Activated naive CD8-positive, alpha-beta T cell treated with anti-CD3 and anti-CD28 coated beads, Interleukin-2, amount 50 U/mL, for 24 hours (primary cell): ENCODE measurements at places on chromosomes 3 and 15.

DNA sequence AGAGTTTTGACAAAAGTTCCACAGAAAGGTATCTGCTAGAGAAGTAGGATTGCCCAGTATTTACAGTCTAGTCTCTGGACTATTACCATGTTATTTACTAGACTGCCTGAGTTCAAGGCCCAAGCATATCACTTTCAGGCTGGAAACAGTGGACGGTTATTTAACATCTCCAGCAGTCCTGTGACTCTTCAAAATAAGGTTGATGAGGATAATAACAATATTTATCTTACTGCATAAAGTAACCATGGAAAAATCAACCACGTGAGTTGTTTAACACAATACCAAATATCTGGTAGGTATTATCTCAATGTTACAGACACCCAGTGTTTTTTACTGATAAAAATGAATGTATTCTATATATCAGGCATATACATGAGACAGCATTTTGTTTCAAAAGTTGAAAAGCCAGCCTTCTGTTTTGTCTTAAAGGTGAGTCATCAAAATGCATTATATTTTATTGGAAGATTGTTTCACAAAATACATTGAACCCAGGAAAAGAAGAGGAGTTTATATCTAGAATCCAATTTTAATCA, 535.8 kb downstream of the TBL1XR1 start:
- no peak for DNase-seq
- H3K27ac ChIP-seq: no peak overlapping the region
- H3K36me3 ChIP-seq: no peaks in the 10 kb centered on the region
- no peaks in the 10 kb centered on the region for H3K4me1 ChIP-seq
- H3K27me3 ChIP-seq: no peaks in the 10 kb centered on the region

GRCh38 chr3:9276761-9277370, 27.4 kb upstream of the SRGAP3 start:
- no peaks in the 10 kb centered on the region for H3K4me1 ChIP-seq
- no peaks in the 10 kb centered on the region for H3K36me3 ChIP-seq
- H3K27ac ChIP-seq: no peak overlapping the region
- peaks cover 3% of the 10 kb centered on the region for H3K27me3 ChIP-seq
- DNase-seq: no peak

GRCh38 chr3:64234571-64234970, 9.3 kb upstream of the PRICKLE2 start:
- no peak for DNase-seq
- no peaks in the 10 kb centered on the region for H3K36me3 ChIP-seq
- no peak overlapping the region for H3K27ac ChIP-seq
- peaks cover 5% of the 10 kb centered on the region for H3K27me3 ChIP-seq
- H3K4me3 ChIP-seq: no peak overlapping the region

GRCh38 chr15:42217568-42217967, 9.5 kb upstream of the VPS39 start:
- no peak for DNase-seq
- H3K4me3 ChIP-seq: no peak overlapping the region
- peaks cover 30% of the 10 kb centered on the region for H3K36me3 ChIP-seq
- no peak overlapping the region for H3K27ac ChIP-seq
- H3K27me3 ChIP-seq: no peaks in the 10 kb centered on the region
- H3K4me1 ChIP-seq: peaks cover 15% of the 10 kb centered on the region

DNA sequence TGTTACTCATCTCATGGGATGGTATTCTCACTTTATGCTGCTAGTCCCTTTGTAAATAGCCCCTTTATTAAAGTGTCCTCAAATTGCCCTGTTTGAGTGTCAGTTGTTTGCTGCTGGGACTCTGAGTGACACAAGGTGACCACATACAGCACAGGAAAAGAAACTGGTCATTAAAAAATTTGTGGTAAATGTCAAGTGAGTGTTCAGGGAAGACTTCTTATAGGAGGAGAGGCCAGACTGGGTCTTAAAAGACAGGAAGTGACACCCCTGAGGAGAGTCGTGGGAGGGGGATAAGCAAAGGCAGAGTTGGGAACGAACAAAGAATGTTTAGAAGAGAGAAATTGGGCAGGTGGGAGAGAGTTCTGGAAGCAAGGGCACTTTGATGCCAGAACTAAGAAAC, 35.2 kb downstream of the CCR3 start:
- DNase-seq: no peak
- no peak overlapping the region for H3K4me3 ChIP-seq
- H3K36me3 ChIP-seq: peaks cover 16% of the 10 kb centered on the region
- H3K4me1 ChIP-seq: peaks cover 48% of the 10 kb centered on the region
- peaks cover 9% of the 10 kb centered on the region for H3K27me3 ChIP-seq

- no peak overlapping the region for H3K4me3 ChIP-seq
- DNase-seq: no peak
- no peaks in the 10 kb centered on the region for H3K36me3 ChIP-seq
- no peaks in the 10 kb centered on the region for H3K27me3 ChIP-seq
- peaks cover 23% of the 10 kb centered on the region for H3K4me1 ChIP-seq
- no peak overlapping the region for H3K27ac ChIP-seq
These were observed 58.4 kb downstream of the DAPK2 start for GRCh38 chr15:63987796-63988378.

GRCh38 chr3:171001957-171002694, 24.4 kb downstream of the SLC2A2 start:
- H3K4me1 ChIP-seq: peaks cover 3% of the 10 kb centered on the region
- no peaks in the 10 kb centered on the region for H3K36me3 ChIP-seq
- H3K27me3 ChIP-seq: no peaks in the 10 kb centered on the region
- no peak for DNase-seq
- no peak overlapping the region for H3K4me3 ChIP-seq

DNA sequence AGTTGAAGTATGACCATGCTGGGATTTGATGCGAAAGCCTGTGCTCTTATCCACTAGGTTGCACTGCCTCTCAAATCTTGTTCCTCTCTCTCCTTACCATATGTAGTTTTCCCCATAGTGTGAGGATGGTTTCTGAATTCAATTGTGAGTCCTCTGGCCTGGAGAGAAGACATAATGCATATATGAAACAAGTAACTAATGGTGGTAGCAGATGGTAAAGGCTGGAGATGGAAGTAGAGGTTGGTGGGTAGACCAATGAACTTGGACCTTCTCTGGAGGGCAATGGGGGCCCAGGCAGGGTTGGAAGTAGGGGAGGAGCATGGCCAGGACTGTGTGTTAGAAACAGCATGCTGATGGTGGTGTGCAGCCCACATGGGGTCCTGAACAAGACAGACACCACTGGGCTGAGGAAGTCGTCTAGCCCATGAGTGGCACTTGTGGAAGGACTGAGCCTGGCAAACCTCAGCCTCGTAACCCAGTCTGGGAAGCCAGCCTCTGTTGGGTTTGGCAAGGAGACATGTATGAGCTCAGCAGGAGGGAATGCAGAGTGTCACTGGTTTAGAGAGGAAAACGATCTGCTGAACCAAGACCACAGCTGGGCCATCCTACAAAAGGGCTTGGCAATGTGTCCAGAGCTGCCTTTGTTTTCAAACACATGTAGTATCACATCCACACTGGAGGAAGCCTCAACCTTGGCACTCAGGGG, 18.5 kb upstream of the LMCD1 start:
- no peaks in the 10 kb centered on the region for H3K4me1 ChIP-seq
- DNase-seq: no peak
- no peaks in the 10 kb centered on the region for H3K36me3 ChIP-seq
- H3K27ac ChIP-seq: no peak overlapping the region
- no peak overlapping the region for H3K4me3 ChIP-seq
